ENCODE measurements at places on chromosomes 12 and 14.
A peak's percentile ranks its signal among the peaks of the same experiment; 100 is the strongest.

DNA sequence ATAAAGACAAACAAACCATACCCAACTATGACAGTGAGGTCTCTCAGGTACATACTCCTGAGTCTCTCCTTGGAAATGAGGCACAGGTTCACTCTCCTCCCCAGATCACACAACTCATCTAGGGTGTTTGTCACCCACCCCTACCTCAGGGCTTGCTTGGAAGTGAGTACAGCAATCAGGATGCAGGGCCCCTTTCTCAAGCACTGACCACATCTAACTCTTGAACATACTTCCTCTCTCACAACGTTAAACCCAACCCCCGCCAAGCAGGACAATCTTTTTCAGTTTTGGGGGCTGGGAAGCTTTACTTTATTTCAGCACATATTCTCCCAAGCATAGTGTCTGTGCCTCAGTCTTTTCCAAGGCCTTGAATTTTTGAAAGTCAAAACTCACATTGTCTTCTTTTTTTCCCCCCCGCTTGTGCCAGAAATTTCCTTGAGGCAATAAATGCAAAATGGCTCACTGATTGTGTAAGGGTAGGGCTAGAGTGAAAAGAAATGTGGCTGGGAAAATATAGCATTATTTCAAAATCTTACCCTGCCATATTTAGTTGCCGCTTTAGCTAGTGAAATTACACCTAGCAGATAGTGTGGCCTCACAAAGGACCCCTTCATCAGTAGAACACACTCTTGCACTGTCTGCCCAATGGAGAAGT is 2.4 kb upstream of the GPR65 start:
- peak; percentile 32 for DNase-seq

DNA sequence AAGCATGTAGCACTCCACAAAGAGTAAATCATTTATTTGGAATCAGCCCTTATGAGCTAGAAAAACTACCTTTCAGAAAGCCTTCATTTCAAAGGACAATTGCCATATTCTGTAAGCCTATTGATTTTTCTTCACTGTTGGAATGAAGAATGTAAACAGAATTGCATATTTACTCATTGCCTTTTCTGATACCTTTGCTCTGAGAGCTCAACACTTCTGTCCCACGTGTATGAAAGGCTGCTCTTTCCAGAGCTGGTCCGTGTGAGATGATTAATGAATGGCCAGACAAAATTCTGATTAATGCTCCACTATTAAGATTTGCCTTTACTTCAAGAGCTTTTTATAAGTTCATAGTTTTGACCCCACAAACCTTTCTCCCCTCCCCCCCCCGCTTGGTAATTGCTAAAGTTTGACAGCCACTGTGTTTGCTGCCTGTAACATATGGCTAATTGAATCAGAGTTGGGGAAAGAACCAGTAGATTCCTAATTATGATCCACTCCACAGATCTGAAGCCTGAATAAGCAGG is 63.0 kb upstream of the PLEKHA5 start:
- no peak for DNase-seq

DNA sequence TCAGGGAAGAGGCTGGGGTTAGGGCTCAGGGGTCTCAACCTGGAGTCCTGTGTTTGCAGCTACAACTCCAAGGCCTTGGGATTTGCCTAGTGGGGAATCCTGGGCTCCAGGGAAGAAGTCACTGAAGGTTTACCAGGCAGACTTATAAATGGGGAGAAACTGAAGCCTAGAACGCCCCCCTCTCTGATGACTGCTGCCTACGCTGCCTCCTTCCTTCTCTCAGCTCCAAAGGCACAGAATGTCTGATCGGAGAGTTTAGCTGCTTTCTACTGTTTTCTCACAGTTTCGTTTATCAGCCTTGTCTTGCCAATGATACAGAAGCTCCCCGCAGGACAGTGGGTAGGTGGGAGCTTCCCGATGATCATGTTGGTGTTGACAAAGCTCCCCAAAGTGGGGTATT is 101.7 kb downstream of the CACNA1C start:
- DNase-seq: no peak

- DNase-seq: no peak
These were observed 56.3 kb downstream of the SETD3 start for GRCh38 chr14:99424306-99424877.

GRCh38 chr12:26001530-26001929 is 43.0 kb downstream of the RASSF8 start:
- DNase-seq: no peak

DNA sequence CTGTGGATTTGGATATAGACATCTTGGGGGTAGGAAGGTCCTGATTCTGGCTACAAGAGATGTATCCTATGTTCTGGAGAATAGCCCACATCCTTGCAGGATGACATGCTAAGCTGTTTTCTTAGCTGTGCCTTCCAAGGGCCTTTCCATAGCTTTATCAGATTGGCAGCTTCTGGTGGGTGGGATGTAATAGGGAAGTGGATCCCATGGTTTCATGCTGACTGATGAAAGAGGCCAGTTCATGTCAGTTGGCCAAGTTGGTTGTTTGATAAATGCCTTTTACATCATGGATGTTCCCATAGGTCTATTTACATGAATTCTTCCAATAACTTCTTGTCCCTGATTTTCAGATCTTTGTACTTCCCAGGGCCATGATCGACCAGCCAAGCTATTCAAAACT is 169.1 kb upstream of the RMST start:
- no peak for DNase-seq

- DNase-seq: no peak
These were observed 44.3 kb downstream of the KRT80 start for GRCh38 chr12:52147367-52147963.

- peak; percentile 78 for DNase-seq
These were observed 95.9 kb upstream of the PPP2R5C start for GRCh38 chr14:101665478-101666078.

- DNase-seq: no peak
These were observed 58.1 kb downstream of the SPTB start for GRCh38 chr14:64821651-64822050.
